Activated CD4-positive, alpha-beta T cell treated with anti-CD3 and anti-CD28 coated beads, Interleukin-2, Interleukin-4, amounts not matched to agents 100 ng/mL and 50 ng/mL, durations not matched to agents 16 hours and 8 hours (primary cell): ENCODE measurements at places on chromosomes 5 and 9.

DNA sequence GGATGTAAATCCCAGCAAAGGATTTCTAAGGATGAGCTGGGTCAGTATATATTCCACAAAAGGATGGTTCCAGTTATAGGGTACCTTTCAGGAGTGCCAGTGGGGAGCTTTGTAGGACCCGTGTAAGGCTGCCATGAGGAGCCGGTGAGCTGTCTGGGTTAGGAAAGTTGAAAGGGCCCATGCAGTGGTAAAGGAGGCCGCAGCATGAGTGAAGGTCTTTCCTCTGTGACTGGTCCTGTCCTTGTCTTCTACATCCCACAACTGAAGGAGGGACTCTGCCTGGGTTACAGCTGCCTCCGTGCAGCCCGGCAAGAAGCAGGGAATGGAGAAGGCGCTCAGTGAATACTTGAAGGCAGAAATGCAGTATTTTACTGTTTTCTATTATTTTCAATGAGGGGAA lies 58.9 kb downstream of the HSPA4 start:
- DNase-seq, result no peak

DNA sequence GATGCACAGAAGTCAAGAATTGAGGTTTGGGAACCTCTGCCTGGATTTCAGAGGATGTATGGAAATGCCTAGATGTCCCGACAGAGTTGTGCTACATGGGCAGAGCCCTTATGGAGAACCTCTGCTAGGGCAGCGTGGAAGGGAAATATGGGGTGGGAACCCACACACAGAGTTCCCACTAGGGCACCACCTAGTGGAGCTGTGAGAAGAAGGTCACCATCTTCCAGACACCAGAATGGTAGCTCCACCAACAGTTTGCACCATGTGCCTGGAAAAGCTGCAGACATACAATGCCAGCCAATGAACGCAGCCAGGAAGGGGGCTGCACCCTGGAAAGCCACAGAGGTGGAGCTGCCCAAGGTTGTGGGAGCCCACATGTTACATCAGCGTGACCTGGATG lies 104.5 kb downstream of the STK32A start:
- no peak for DNase-seq

- no peak for DNase-seq
These were observed 89.7 kb downstream of the CAAP1 start for GRCh38 chr9:26802921-26803320.

DNA sequence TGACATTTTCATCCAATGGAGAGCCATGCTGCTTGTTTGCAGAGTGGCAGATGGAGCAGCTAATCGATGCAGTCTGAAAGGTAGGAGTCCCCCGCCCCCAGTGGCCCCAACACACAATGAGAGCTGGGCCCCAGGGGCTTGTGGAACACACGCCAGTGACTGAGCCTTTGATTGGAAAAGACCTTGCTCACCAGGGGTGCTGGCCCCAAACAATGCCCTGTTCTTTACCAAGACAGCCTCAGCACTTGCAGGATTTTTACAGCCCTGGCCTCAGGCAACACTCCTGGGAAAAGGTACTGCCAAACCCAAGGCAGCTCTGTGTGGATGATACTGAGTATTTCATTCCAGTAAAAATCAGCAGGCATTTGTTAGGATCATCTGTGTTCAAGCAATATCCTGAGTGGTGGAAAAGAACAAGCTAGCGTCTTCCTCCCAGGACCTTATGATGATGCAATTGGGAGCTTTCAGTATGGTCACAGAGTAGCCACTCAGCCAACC lies 276.8 kb upstream of the CLINT1 start:
- DNase-seq, result no peak

GRCh38 chr9:35172878-35173277 lies 11.1 kb downstream of the UNC13B start:
- DNase-seq, result no peak

DNA sequence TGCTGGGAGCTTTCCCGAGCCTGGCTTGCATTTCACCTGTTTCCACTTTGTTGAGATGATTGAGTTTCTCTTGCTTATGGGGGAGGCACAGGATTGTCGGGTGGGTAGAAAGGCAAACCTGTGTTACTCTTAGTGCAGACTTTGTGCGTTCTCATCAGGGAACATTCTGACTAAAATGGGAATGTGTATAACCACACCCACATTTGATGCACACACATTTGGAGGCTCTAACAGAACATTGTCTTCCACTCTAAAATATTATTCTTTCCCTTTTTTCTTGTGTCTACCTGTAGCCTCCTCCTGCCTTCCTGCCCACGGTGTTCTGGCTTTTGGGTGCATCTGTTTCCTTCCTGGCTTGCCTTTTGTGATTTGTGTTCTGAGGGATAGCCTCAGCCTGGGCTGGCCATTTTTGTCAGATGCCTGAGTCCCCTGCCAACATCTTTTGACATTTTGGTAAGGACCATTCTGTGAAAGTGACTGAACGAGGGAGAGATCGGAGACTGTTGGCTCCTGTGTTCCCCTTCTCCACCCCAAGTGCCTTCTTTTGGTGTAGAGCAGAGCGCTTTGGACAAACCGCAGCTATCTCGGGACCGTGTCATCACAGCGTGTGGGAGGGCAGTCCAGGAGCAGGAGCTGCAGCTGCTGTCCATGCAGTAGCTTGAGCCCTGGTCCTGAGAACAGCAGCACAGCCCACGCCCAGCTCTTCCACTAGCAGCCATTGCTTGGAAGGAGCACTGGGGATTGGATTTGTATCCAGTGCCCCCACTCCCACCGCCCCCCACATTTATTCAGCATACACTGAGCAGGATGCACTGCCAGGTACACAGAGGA lies 101.4 kb downstream of the ARHGAP26 start:
- no peak for DNase-seq

DNA sequence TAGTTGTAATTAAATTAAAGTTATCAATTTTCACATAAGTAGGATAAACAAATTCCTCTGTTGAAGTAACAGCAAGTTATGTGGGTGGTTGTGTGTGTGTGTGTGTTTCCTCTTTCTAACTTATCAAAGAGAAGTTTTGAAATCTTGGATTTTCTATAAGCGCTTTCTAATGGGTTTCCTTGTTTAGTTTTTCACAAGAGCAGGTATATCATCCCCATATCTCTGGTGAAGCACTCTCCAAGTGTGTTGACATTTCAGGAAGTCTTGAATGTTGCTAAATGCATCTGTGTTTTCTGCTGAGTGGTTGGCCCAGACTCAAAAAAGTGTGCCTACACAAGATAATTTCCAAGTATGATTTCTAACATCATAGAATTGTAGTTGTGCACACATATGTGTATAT lies 43.3 kb downstream of the PRDM6 start:
- DNase-seq, result no peak

- no peak for DNase-seq
These were observed 83.1 kb downstream of the EDIL3 start for GRCh38 chr5:84301535-84301934.

- no peak for DNase-seq
These were observed 27.3 kb upstream of the PHYKPL start for GRCh38 chr5:178259623-178260536.

DNA sequence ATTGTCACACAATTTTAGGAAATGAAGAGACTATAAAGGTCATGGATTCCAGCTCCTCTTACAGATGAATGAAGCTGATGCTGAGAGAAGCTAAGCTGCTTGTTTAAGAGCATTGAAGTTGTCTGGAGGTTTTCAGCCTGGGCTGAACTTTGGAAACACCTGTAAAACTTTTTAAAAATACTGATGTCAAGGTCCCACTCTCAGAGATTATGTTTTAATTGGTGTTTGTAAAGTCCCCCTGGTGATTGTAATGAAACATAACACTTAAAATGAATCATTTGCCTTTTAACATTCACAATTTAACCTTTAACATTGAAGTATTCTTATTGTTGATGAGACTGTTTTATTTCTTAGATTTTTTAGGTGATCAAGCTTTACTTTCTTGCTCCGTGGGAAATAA lies 16.4 kb downstream of the RAD23B start:
- no peak for DNase-seq

- DNase-seq, result no peak
These were observed 21.1 kb downstream of the AQP7 start for GRCh38 chr9:33381231-33381791.
